Upper lobe of left lung (tissue), 6 donors: ENCODE measurements at places on chromosomes 5 and 9.

- DNase-seq, result no peak
Observed at GRCh38 chr9:24293386-24293785, 252.3 kb downstream of the IZUMO3 start.

GRCh38 chr9:92295240-92295790 is 1.8 kb upstream of the IARS1 start:
- DNase-seq, result no peak

DNA sequence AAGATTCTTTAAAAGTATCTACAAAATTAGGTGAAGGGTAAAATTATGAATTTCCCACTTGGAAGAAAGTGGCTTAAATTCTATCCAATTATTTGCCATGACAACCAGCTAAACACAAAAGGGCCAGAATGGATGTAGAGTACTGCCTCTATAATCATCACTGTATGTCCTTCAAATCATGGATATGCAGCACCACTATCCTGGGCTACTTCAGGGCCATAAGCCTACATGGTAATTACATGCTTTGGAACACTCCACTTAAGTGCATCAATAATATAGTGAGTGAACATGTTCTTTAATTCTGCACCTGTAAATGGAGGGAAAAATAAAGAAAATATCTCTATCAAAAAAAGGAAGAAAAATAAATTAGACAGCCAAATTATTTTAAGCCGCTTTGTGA is 575.2 kb downstream of the ISL1 start:
- no peak for DNase-seq

DNA sequence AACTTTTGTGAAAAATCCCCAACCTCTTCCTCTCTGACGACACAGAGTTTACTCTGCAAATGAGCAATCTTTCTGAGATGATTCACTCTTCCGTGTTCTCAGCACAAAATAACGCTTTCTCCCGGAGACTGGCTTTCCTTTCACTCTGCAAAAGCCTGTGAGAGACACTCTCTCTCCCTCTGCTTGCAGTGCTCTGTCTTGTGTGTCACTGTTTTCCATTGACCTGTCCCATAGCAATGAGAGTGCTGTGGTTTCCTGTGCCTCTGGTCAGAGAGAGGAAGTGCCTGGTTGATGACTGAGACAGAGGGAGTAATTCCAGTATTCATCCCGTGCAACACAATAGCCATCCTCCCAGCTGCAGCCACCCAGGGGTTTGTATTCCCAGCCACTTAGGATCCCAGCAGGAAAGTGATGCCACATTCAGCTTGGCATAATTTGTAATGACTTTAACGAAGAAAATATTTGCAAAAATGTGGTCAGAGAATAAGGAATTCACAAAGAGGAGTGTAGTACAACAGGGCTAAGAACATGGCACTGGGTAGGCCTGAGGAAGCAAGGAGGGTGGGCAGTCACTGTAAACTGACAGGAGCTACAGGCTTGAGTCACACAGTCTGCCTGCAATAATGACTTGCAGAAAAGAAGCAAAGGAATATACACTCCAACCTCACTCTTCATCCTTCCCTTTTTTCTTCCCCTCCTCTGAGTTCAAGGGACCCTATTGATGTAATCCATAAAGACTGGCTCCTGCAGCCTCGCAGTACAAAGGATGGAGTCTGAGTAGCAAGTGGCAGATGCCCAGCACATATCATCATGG is 463.5 kb upstream of the RGMB start:
- no peak for DNase-seq

- no peak for DNase-seq
Observed at GRCh38 chr9:6759185-6759977, 1.6 kb downstream of the KDM4C start.

DNA sequence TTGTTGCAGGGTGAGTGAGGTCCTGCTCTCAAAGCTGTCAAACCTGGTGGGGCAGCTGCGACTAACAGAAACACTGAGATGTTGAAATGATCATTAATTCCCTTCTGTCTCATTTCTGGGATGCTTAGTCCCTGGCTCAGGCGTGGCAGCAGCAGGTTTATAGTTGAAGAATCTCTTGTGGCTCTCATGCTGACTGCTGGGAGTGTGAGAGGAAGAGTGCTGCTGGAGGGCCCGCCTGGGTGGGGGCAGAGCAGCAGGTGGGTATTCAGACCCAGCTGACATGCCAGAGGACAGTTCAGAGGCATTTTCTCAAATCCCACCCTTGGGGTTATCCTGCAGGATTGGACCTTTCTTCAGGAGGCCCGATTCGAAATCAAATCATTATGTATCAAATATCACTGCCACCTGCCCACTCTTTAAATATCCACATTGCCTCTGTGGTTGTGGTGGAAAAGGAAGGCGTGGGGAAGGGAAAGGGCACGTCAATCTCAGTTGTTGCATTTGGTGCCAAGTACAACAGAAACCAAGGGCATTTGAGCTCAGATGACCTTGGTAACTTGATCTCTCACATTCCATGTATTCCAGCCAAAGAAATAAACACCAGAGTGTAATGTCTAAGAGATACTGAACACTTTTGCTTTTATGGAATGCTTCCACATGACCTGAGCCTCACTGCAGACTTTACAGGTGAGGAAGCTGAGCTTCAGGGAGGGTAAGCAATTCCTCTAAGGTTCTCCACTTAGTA is 224.3 kb downstream of the AOPEP start:
- no peak for DNase-seq
